ENCODE measurements at places on chromosomes 12 and 14. TPM values are rescaled to one million over a fixed set of nuclear protein-coding genes. Genes with fewer than 3 reads are reported as not detected.

GRCh38 chr14:99435327-99435726, 45.3 kb downstream of the SETD3 start:
- DNase-seq = no peak
- H3K27ac ChIP-seq = no peak overlapping the region
- no peaks in the 10 kb centered on the region for H3K27me3 ChIP-seq
- no peak overlapping the region for H3K4me3 ChIP-seq

- DNase-seq = peak; percentile 46
- H3K4me3 ChIP-seq = peak overlapping the region; percentile 37
- no peaks in the 10 kb centered on the region for H3K36me3 ChIP-seq
Measured at GRCh38 chr14:23119363-23120327, 590 bp upstream of the CEBPE start.

DNA sequence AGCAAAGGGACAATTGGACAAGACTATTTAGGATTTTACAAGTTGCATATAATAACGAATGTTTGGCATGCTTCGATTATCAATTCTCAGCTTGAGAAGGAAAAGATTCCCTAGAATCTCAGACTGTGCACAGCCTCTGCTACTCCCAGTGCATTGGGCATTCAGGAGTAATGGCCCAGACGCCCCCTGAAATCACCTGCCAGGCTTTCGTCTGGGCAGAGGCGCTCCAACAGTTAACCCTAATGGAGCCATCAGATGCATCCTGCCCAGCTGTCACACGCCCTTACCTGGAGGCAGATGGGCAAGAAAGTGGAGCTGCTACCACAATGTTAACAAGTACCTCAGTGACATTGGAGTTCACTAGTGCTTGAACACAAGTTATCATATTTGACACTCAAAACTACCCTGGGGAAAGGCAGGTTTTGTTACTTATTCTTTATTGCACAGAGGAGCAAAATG, 927 bp upstream of the LRP6 start:
- no peaks in the 10 kb centered on the region for H3K36me3 ChIP-seq
- H3K4me1 ChIP-seq = peaks cover 16% of the 10 kb centered on the region
- H3K27me3 ChIP-seq = peaks cover 30% of the 10 kb centered on the region
- H3K27ac ChIP-seq = no peak overlapping the region
- peak overlapping the region; percentile 41 for H3K4me3 ChIP-seq

TAS2R42 gene
- total RNA-seq = not detected

DNA sequence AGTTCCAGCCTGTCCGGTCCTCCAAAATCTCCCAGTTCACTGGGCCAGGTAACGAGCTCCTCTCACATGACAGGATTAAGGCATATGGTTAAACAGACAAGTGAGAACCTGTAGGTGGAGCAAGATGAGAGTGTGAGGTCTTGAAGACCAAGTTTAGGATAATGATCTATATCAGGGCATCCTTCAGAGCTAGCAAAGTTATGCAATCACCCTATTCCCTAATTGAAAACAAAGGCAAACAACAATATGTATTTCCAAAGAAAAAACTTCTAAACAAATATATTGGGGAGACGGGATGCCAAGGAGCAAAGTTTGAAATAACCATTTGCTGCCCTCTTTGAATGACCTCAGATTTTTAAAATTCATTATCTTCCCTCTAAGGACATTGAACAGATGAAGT, 571.2 kb downstream of the BCL11B start:
- no peak overlapping the region for H3K4me3 ChIP-seq
- H3K27ac ChIP-seq = no peak overlapping the region
- H3K27me3 ChIP-seq = no peaks in the 10 kb centered on the region
- H3K36me3 ChIP-seq = no peaks in the 10 kb centered on the region

DNA sequence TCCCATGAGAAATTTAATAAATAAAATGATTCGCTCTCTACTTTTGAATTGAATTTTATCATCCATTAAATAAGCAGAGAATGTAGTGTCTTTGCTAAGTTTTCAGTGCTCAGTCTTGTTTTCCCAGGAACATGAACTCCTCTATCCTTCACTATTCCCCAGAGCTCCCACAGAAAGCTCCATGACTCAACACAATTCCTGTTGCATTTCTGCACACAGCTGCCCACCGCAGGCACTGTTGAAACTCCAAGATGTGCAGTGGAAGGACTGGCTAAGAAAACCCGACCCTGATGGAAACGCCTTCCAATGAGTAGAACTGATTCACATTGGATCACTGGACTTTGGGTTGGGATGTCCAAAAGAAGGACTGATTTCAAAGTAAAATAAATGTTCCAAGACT, 202.4 kb upstream of the AMIGO2 start:
- H3K27ac ChIP-seq = no peak overlapping the region
- H3K36me3 ChIP-seq = no peaks in the 10 kb centered on the region
- H3K27me3 ChIP-seq = no peaks in the 10 kb centered on the region
- DNase-seq = no peak

DNA sequence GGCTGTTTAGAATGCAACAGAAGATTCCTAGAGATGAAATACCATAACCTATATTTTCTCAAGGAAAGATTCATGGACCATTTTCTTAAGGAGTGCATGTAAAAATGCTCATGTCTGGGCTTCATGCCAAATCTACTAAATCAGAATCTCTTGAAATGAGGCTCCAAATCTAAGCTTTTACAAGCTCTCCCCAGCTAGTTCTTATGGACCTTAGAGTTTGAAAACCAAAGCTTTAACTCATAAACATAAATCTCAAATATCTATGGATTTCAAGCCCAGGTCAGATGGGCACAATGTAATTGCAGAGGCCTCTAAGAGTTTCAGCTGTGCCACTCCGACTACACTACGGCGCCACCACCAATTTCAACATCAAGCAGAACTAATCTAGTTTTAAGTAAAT, 117.3 kb upstream of the CAND1 start:
- no peak overlapping the region for H3K27ac ChIP-seq
- no peak for DNase-seq
- H3K36me3 ChIP-seq = no peaks in the 10 kb centered on the region
- no peak overlapping the region for H3K4me3 ChIP-seq
- no peaks in the 10 kb centered on the region for H3K27me3 ChIP-seq

BICDL1 gene
- total RNA-seq = 134 TPM

GRCh38 chr14:45526715-45527549, 273.9 kb upstream of the MIS18BP1 start:
- DNase-seq = no peak
- no peaks in the 10 kb centered on the region for H3K36me3 ChIP-seq
- H3K27me3 ChIP-seq = no peaks in the 10 kb centered on the region
- no peak overlapping the region for H3K4me3 ChIP-seq
- H3K27ac ChIP-seq = no peak overlapping the region
- no peaks in the 10 kb centered on the region for H3K4me1 ChIP-seq

WNT1 gene
- total RNA-seq = 0.62 TPM

DNA sequence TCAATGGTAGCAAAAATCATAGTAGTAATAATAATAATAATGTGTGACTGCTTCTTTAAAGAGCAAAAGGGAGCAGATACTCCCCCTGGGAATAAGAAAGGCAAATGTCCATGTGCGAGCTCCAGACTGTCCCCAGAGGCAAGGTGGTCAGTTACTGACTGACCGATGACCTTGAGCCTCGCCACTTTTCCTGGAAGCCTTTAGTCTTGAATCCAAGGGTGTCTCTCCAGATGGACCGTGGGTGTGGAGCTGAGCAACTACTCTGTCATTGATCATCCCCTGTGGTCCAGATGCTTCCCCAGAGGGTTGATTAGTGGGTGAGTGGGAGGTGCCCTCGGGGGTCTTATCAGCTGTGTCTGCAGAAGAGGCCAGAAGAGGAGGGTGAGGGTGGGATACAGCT, 418.5 kb upstream of the TBX3 start:
- no peaks in the 10 kb centered on the region for H3K27me3 ChIP-seq
- no peak overlapping the region for H3K27ac ChIP-seq
- DNase-seq = no peak
- H3K4me1 ChIP-seq = no peaks in the 10 kb centered on the region

VSIG10 gene
- 0.64 TPM for total RNA-seq

DNA sequence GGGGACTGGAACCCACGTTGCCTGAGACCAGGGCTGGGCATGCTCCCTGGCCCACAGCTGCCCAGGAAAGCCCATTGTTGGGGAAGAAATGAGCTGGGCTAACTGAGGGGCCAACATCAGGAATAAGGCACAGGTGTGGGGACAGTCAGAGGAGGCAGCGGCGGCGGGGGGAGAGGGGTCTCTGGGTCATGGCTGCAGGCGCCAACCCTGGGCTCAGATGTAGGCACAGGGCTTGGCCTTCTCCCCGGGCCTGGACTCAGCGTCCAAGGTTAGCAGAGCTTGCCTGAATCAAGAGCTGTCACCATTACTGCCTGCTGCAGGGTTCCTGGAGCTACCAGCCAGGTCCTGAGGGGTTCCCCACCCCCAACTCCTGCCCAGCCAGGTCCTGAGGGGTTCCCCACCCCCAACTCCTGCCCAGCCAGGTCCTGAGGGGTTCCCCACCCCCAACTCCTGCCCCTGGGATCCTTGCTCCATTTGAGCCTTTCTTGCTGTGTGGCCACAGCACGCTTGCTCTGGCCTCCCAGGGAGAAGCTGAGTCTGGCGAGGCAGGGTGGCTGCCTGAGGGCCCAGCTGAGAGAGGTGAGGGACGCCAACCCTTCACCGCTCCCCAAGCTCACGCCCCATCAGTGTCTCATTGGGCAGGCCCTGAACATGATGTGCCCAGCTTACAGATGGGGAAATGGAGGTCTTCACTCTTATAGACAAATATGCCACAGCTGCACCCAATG, 6.2 kb downstream of the CHGA start:
- H3K4me3 ChIP-seq = no peak overlapping the region
- DNase-seq = no peak
- no peaks in the 10 kb centered on the region for H3K36me3 ChIP-seq
- H3K4me1 ChIP-seq = no peaks in the 10 kb centered on the region
- no peak overlapping the region for H3K27ac ChIP-seq

DNA sequence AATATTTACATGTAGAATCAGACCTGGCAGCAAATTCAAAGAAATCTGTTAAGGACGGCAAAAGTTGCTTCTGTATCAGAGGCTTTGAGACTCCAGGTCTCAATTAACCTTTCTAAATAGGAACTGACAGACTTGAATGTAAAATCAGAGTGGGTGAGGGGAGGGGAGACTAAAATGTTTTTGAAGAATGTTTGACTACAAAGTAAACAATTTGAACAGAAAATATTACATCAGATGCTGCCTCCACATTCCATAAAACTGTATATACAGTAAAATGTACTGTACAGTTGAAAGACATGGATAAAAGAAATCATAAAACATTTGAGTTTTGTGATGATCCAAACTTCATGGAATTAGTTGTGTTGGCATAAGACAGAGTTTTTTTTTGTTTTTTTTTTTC, 49.5 kb upstream of the POC1B start:
- no peak overlapping the region for H3K27ac ChIP-seq
- H3K36me3 ChIP-seq = no peaks in the 10 kb centered on the region
- H3K27me3 ChIP-seq = no peaks in the 10 kb centered on the region
- H3K4me1 ChIP-seq = no peaks in the 10 kb centered on the region

FKBP3 gene
- 43.8 TPM for total RNA-seq

DNA sequence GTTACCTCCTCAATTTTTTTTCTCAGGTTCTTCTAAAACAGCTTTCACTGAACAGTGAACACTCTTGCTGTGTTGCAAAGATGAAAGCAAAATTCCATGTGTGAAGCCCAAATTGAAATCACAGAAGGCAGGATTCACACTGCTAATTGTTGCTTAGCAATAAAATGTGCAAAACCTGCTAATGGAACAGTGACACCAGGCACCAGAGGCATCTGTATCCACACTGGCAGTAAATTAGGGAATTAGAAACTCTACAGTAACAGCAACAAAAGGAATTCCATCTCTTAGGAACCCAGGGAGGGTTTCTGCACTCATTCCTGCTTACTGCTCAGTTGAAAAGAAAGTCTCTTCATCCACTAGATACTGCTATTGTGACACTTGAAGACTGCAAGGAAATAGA, 202.3 kb downstream of the GXYLT1 start:
- H3K27ac ChIP-seq = no peak overlapping the region
- no peak for DNase-seq
- H3K4me3 ChIP-seq = no peak overlapping the region

DNA sequence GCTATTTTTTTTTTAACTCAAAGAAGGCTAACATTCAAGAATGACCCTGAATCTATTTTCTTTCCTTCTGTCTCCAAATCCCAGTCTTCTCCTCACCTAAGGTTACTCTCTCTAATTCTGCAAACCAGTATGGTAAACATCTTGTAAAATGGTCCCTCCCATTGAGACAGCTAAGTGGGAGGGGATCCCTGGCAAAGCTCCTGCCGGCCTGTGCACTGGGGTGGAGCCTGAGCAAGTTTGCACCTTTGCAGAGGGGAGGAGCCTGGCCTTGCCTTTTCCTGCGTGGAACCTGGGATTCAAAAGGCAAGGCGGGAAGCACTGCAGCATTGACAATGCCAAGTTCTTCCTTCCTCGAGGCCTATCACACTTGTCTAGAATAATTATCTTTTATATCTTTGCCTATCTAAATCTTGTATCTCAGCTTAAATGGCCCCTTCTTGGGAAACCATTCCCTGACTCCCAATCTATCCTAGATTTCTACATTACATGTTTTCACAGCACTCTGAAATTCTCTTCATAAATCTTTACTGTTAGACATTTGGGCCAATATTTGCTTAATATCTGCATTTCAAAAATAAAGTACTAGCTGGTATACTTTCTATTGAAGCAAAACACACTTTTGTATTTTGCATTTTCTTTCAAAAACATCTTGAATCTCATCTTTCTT, 83.0 kb downstream of the EPS8 start:
- no peaks in the 10 kb centered on the region for H3K27me3 ChIP-seq
- H3K4me1 ChIP-seq = no peaks in the 10 kb centered on the region
- H3K27ac ChIP-seq = no peak overlapping the region
- DNase-seq = no peak
- no peak overlapping the region for H3K4me3 ChIP-seq
- no peaks in the 10 kb centered on the region for H3K36me3 ChIP-seq

BEST3 gene
- total RNA-seq = not detected

DNA sequence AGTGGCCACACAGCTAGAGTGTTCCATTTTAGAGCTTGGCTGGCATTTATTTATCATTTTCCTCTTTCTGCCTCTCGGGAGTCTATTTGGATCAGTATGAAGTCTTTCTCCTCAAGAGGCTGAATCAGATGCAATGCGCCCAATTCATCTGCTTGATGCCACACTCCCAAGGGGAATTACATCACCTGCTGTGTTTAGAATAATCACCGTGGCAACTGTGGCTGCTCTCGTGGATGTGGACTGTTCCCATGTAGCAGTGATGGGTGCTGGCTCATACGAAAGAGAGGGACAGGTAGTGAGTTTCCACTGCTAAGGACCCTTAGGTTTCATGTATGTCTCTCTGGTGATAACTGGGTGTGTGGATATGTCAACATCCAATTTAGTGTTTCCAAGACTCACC, 70.7 kb downstream of the SRRM4 start:
- H3K27me3 ChIP-seq = no peaks in the 10 kb centered on the region
- no peak overlapping the region for H3K27ac ChIP-seq
- H3K4me1 ChIP-seq = no peaks in the 10 kb centered on the region
- H3K36me3 ChIP-seq = no peaks in the 10 kb centered on the region
- no peak overlapping the region for H3K4me3 ChIP-seq
- no peak for DNase-seq

RHEBL1 gene
- 6.0 TPM for total RNA-seq

DNA sequence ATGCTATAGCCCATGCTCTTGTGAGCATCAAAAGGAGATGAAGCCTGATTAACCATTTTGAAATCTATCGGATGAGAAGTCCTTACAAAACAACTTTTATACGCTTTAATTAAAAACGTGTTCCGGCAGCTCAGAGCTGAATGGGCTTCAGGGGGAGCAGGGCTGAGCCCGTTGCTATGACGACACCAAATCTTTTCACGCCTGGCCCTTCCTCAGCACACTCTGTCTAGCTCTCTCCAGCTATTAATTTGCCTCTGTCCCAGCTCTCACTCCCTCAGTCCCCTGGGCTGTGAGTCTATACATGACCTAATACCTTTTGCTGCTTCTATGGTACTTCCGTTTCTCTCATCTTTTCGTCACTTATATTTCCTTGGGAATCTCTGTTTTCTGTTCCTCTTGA, 15.8 kb downstream of the FOXA1 start:
- no peak for DNase-seq
- H3K36me3 ChIP-seq = no peaks in the 10 kb centered on the region
- no peak overlapping the region for H3K27ac ChIP-seq
- no peak overlapping the region for H3K4me3 ChIP-seq
